ENCODE measurements at places on chromosomes 7 and 10.

GRCh38 chr10:110175406-110175805 is 32.0 kb upstream of the MXI1 start:
- DNase-seq: no peak

- DNase-seq: no peak
Measured at GRCh38 chr10:62374862-62375710, 917 bp downstream of the ZNF365 start.

DNA sequence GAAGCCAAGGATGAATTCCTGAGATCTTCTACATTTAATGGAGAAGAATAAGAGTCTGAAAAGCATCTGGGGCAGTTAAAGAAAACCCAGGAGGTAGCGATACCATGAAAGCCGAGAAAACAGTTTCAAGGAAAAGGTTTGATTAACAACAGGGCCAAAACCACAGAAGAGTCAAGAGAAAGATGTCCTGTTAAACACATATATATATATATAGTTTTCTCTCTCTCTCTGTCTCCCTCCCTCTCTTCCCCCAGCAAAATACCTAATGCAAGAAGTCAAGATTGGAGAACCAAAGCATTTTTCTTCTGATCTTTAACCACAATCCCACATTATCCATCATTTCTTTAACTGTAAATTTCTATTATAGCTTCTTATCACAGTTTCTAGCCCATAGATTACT is 261.4 kb downstream of the SNX13 start:
- DNase-seq: no peak

GRCh38 chr10:4131407-4132215 is 346.6 kb upstream of the KLF6 start:
- DNase-seq: no peak

DNA sequence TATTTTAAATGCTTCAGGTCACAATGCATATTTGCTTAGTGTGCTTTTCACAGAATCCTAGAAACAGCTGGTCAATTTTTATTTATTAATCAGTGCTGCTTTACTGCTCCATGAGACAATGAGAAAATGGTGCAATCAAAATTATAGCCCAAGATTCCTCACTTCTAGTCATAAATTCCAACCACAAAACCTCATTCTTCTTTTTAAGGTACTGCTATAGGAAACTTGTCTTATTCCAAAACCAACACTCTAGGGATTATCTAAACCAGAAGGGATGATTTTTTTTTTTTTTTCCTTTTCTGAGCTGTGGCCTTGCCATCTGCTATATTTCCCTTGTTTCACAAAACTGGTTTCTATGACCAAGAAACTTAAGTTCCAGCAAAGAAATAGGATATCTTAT is 64.0 kb upstream of the SEMA3A start:
- DNase-seq: no peak

All from H1 (cell line).